ENCODE measurements at places on chromosomes 11 and 22.

DNA sequence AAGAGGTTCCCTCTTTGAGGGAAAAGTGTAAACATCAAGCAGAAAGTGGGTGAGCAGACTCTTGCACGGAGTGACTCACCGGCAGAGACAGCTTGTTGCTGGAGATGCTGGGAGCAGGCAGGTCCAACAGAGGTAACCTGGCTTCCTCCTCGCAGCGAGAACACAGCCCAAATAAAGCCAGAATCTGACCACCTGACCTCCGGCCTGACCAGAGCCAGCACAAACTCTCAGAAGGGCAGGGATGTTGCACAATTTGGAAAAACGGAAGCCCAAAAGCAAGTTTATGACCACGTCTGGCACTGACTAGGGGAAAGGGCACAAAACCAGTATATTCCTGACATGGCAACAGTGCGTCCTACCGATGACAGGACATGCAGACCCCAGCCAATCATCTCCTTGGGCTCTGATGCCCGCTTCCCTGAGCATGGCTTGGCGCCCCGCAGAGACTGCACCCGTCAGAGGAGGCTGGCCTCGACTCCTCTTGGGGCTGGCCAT, 5.4 kb downstream of the SMCO4 start:
- DNase-seq: peak; percentile 33

DNA sequence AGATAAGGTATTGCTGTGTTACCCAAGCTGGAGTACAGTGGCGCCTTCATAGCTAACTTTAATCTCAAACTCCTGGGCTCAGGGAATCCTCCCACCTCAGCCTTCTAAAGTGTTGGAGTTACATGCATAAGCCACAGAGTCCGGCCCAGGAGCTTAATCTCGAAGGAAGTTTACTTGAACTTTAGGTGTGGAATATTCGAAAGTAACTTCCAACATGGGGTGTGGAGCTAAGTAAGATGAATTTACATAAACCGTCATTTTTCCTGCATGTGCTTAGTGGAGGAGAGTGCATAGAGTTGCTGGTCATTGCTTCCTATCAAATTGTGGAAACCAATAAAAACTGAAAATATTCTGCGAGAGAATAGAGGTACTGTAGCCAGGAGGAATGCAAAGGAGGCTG, 1.5 kb downstream of the ATG13 start:
- DNase-seq: no peak

DNA sequence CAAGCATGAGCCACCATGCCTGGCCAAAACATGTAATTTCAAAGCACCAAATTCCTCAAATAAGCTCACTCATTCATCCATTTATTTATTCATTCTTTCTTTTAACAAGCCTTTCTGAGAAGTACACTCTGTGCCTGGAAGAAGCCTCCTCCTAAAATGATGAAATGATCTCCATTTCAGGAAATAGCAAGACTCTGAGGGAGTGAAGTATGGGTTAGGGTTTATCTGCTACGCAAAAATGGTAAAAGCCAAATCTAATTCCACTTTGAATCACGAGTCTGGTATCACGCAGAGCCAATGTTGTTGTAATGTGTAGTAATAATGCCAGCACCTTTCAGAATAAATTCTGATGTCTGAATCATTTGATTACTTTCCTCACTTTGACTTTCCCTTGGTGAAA, 1041.8 kb downstream of the LRRC4C start:
- DNase-seq: no peak

- no peak for DNase-seq
Observed at GRCh38 chr11:33211580-33211979, 45.6 kb upstream of the HIPK3 start.

- DNase-seq: no peak
Observed at GRCh38 chr22:39177791-39178190, 25.3 kb upstream of the CBX7 start.

- no peak for DNase-seq
Observed at GRCh38 chr22:41405588-41405987, 23.8 kb downstream of the TEF start.

- DNase-seq: peak; percentile 88
Observed at GRCh38 chr22:50250555-50251476, at the start of gene HDAC10. TSS of gene HDAC10 (minus strand) at chr22:50251265. CDS start at chr22:50251032, 233 bp downstream.

Measured in left cardiac atrium (tissue), 4 donors.